Activated CD4-positive, alpha-beta T cell treated with anti-CD3 and anti-CD28 coated beads, Interleukin-2, amount 50 U/mL, for 16 hours (primary cell): ENCODE measurements at places on chromosomes 7 and 10.

GRCh38 chr10:102665904-102666509, 21.7 kb downstream of the TRIM8 start:
- DNase-seq: no peak

DNA sequence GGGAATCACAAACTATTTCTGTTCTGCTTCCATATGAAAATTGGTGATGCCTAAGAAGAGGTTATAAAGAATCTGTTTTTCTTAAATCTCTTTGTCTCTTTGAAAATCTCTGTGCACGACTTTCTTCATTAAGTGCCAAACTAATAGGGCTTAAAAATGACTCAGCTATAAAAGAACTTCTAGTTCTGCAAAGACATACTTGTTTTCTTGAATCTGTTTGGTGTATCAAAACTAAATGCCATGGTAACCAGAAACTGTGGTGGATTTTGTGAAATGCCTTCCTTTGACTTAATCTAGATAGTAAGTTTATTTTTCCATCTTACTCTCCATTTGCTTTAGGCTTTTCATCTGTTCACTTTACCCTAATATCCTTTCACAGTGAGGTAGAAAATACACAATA, 417.8 kb downstream of the PARD3 start:
- no peak for DNase-seq

- DNase-seq: no peak
These were observed 34.7 kb downstream of the SVIL start for GRCh38 chr10:29600067-29600466.

- no peak for DNase-seq
These were observed 69.6 kb downstream of the VPS50 start for GRCh38 chr7:93301736-93302135.

- DNase-seq: no peak
These were observed 1.6 kb downstream of the HOXA6 start for GRCh38 chr7:27145914-27146412.

DNA sequence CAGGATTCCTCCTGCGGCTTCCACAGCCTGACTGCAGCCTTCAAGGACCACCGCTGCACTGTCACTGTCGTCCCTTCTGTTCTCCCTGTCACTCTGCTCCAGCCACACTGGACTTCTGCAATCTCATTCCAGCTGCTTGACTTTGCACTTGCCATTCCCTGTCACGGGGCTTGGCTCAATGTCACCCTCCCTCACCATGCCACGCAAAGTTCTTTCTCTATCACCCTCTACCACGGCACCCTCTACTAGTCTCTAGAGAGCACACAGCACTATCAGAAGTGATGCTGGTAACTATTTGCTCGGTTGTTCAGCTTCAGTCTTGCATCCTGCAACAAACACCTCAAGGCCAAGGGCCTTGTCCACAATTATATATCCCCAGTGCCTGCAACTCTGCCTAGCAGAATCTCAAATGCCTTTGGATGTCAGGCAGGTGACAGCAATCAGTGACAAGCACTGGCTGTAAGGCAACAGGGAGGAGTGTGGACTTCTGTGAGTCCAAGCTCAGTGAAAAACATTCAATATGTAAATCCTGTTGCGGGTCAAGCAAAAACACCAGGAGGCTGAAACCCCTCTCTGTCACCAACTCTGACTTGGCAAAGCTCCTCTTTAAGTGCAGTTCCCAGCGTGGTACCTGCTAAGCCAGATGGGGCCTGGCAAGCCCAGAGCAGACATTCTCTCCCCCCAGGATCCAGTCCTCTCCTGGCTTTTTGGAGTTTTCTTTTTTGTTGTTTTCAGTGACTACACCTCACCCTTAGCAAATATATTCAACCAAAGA, 259.9 kb downstream of the FGFR2 start:
- no peak for DNase-seq

- no peak for DNase-seq
These were observed 216.5 kb downstream of the DNAJB6 start for GRCh38 chr7:157553256-157553655.

DNA sequence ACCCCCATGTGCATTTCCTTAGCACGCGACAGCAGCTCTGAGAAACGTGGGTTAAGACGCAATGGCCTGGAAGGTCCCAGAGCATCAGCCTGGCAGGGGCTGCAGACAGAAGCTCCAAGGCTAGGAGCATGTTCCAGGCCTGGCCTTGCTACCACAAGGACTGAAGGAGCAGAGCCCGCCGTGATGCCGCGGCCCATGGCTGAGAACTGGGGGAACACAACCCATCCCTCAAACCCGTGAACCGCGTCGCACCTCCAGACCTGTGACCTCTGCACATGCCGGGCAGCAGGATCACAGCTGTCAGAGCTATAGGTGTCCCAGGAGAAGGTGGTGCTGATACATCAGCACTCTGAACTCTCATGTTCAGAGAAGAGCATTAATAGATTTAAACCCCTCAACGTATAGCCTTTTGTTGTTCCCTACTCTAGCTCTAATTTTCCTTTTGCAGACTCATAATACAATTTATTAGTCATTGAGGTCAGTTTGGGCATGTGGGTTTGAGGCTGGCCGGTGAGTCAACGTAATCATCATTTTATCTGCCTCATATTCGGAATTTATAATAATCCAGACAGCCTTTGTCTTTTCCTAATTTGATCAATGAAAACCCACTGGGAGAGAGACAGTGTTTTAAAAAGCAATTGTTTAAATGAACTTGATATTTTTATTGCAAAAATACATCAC, 222.5 kb upstream of the TCERG1L start:
- DNase-seq: no peak

DNA sequence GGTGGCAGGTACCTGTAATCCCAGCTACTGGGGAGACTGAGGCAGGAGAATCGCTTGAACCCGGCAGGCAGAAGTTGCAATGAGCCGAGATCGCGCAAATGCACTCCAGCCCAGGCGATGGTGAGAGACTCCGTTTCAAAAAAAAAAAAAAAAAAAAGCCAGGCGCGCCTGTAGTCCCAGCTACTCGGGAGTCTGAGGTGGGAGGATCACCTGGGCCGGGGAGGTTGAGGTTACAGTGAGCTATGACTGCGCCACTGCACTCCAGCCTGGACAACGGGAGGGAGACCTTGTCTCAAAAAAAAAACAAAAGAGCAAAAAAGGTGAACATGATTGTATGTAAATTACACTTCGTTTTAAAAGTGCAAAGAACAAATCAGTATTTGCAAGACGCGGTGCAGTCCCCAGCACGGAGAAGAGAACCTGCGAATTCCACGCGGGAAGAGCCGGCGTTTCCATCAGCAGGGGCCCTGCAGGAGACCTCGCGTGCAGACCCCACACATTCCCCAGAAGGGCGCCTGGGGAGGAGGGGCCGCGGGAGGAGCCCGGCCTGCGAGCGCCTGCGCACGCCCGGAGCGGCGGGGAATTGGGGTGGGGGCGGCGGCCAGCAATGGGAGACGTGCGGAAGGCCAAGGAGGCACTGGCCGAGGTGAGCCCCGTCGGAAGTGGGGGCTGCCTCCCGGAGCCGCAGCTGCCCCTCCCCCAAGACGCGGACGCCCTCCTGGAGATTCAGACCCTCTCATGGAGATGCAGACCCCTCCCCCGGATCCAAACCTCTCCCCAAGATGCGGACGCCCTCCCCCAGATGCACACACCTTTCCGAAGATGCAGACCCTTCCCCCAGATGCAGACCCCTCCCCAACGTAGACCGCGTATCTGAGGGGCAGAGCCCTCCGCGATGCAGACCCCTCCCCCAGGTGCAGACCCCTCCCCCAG, 16.7 kb upstream of the SUN1 start:
- DNase-seq: no peak

GRCh38 chr10:5525561-5526341, 990 bp downstream of the CALML3 start:
- no peak for DNase-seq

GRCh38 chr10:26573674-26574073, 123.8 kb upstream of the PDSS1 start:
- no peak for DNase-seq

DNA sequence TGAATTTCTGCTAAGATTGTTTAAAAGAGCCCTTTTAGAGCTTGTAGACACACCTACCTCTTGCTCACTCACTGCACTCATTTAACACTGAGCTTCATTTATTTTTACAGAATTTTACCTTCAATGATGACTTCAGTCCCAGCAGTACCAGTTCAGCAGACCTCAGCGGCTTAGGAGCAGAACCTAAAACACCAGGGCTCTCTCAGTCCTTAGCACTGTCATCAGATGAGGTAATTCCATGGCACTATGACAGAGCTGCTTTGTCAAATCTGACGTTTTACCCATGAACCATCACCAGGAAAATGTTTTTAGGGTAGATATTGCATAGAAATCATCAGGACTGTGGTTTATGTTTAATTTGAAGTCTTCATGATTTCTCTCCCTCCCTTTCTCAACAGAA, 38.2 kb downstream of the PON1 start:
- no peak for DNase-seq
